ENCODE measurements at places on chromosomes 7 and 10.
A peak's percentile ranks its signal among the peaks of the same experiment; 100 is the strongest.

GRCh38 chr10:19848226-19848985, 32.2 kb downstream of the PLXDC2 start:
- no peaks in the 10 kb centered on the region for H3K36me3 ChIP-seq
- peaks cover 4% of the 10 kb centered on the region for H3K4me1 ChIP-seq
- DNase-seq = no peak
- no peak overlapping the region for H3K4me3 ChIP-seq

DNA sequence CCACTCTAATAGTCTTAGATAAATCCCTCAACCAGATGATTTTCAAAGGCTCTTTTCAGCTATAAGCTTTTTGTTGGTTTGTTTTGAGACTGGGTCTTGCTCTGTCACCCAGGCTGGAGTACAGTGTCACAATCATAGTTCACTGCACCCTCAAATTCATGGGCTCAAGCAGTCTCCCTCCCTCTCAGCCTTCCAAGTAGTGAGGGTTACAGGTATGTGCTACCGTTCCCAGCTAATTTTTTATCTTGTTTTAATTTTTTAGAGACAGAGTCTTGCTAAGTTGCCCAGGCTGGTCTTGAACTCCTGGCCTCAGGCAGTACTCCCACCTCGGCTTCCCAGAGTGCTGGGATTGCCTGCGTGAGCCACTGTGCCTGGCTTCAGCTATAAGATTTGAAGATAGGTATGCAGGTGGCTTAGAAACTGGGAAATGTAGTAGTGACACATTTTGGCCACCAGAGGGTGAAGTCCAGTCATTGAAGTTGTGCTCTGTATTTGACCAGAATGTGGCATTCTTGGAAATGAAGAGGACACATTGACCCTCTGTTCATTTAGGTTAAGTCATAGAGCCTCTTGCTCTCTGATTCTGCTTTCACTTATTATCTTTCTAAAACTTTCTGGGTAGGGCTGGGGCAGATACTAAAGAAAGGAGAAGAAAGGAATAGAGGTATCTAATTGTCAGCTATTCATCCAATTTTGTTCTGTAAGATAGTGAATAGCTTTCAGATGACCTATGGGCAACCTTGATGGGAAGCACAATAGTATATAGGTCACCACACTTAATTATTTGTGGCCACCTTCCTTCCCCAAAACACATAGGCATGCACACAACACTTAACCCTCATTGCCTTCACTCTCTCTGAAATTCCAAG, 36.0 kb downstream of the R3HCC1L start:
- DNase-seq = peak; percentile 63
- no peak overlapping the region for H3K4me3 ChIP-seq
- no peaks in the 10 kb centered on the region for H3K36me3 ChIP-seq
- no peak overlapping the region for H3K27ac ChIP-seq
- no peaks in the 10 kb centered on the region for H3K4me1 ChIP-seq

- H3K36me3 ChIP-seq = no peaks in the 10 kb centered on the region
- H3K27me3 ChIP-seq = no peaks in the 10 kb centered on the region
- H3K27ac ChIP-seq = no peak overlapping the region
- H3K4me3 ChIP-seq = no peak overlapping the region
- no peak for DNase-seq
- H3K4me1 ChIP-seq = no peaks in the 10 kb centered on the region
Measured at GRCh38 chr10:75334720-75335119, 66.8 kb downstream of the ZNF503 start.

DNA sequence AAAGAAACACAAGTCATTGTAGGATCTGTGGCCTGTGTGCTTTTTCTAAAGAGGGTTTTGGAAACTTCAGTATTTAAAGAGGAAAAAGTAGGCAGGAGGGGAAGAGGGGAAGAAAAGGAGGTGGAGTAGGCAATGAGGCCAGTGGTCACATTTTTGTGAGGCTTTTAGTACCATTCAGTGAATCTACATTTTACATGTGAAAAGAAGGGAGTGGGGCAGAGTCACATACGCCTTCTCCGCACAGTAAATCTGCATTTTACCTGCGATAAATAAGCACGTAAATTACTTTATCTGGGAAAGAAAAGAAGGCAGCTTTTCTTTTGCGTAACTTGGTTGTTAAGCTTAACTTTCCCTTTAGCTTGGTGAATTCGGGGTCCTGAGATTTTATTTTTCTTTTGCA, 13.2 kb downstream of the CHST12 start:
- no peak overlapping the region for H3K27ac ChIP-seq
- DNase-seq = no peak
- no peak overlapping the region for H3K4me3 ChIP-seq
- peaks cover 15% of the 10 kb centered on the region for H3K4me1 ChIP-seq
- H3K36me3 ChIP-seq = no peaks in the 10 kb centered on the region

DNA sequence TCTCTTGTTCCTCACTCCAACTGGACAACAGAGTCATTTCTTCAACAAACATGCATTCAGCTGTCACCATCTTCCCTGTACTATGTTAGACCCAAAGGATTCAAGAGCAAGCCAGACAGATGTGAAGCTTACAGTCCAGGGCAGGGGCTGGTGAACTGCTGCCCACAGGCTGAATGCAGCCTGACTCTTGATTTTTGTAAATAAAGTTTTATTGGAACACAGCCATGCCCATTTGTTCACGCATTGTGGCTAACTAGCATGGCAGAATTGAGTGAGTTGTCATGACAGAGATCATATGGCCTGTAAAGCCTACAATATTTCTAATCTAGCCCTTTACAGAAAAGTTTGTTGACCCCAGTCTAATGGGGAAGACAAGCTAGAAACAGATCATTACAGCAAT, 208.7 kb downstream of the EMX2 start:
- H3K4me1 ChIP-seq = no peaks in the 10 kb centered on the region
- H3K27ac ChIP-seq = no peak overlapping the region
- no peak overlapping the region for H3K4me3 ChIP-seq

DNA sequence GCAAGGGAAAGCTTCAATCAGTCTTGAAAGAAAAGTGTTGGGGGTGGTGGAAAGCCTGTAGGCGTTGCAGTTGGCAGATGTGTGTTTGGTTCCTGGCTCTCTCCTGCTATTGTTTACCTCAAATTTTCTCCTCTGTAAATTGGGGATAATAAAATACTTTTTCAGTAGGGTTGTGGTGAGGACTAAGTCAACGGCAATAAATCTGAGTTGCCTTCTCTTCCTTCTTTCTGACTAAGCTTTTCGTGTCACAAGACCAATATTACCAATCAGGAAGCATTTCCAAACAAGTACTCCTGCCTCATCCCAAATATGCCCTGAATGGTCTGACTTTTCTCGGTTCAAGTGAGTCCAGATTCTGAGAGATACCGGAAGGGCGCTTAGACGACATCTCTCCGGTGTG, 54.0 kb downstream of the CREB5 start:
- H3K36me3 ChIP-seq = no peaks in the 10 kb centered on the region
- peaks cover 6% of the 10 kb centered on the region for H3K4me1 ChIP-seq
- no peak for DNase-seq
- no peak overlapping the region for H3K27ac ChIP-seq
- no peak overlapping the region for H3K4me3 ChIP-seq

DNA sequence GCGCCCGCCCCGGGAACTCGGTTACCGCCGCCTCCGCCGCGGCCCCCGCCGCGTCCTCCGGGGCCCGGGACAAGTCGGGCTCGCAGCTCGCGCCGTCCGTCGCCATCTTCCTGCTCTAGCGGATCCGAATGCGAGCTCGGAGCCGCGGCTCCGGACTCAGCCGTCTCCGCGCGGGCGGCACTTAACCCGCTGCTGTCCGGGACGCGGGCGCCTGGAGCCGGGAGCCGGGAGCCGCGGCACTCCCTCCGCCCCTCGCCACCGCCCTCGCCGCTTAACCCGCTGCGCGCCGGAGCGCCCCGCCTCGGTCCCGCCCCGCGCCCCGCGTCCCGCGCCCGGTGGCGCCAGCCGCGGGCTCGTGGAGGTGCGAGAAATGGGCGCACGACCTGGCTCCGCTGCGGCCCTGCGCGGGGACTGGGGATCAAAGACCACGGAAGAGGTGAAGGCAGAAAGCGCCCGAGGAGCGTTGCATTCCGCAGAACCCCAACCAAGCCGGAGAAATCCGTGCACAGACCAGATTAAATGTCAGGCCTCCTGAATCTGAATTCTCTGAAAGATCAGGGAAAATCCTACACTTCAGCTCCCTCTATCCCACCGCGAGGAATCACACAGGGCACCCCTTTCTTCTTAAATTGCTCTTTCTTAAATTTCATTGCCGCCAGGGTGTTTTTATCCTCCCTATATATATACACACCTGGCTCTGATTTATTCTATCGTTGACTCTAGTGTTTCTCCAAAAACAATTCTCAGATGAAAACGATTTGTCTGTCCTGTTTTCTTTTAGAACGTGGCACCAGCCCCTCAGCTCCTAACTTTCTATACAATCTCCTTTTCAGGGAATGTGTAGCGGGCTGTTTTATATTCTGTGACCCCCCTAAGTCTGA, at the start of gene CTTNBP2:
Gene CTTNBP2 (minus strand): TSS at position 132 of the 881 bp plus-strand sequence. CDS start 26 bp downstream, at position 106.
- H3K27ac ChIP-seq = peak within 1 kb of the TSS; percentile 71
- no peaks in the 10 kb centered on the region for H3K36me3 ChIP-seq
- peak; percentile 78 for DNase-seq
- peaks cover 6% of the 10 kb centered on the region for H3K4me1 ChIP-seq
- peak within 1 kb of the TSS; percentile 92 for H3K4me3 ChIP-seq

GRCh38 chr7:41067576-41067975, 635.3 kb downstream of the INHBA start:
- H3K27ac ChIP-seq = no peak overlapping the region
- H3K27me3 ChIP-seq = no peaks in the 10 kb centered on the region
- H3K4me1 ChIP-seq = no peaks in the 10 kb centered on the region
- DNase-seq = no peak
- no peak overlapping the region for H3K4me3 ChIP-seq

DNA sequence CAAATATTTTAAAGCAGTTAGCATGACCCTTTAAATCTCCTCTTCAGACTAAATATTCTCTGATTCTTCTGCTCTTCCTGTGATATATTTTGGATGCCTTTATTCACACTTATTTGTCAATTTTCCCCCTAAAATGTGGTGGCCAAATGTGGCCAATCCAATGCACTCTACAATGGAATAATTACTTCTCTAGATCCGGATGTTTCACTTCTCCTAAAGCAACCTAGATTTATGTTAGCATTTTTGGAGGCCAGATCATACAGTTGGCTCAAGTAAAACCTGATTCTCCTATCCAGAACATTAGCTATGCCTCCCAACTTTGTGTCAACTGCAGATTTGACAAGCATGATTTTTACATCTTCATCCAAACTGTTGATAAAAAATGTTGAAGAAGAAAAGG, 153.7 kb downstream of the CREB5 start:
- peaks cover 9% of the 10 kb centered on the region for H3K27me3 ChIP-seq
- DNase-seq = no peak
- no peaks in the 10 kb centered on the region for H3K36me3 ChIP-seq
- H3K4me1 ChIP-seq = no peaks in the 10 kb centered on the region

- H3K27me3 ChIP-seq = no peaks in the 10 kb centered on the region
- H3K4me3 ChIP-seq = no peak overlapping the region
- H3K27ac ChIP-seq = no peak overlapping the region
- DNase-seq = no peak
- H3K36me3 ChIP-seq = no peaks in the 10 kb centered on the region
Measured at GRCh38 chr7:102262546-102262945, 24.1 kb upstream of the SH2B2 start.

DNA sequence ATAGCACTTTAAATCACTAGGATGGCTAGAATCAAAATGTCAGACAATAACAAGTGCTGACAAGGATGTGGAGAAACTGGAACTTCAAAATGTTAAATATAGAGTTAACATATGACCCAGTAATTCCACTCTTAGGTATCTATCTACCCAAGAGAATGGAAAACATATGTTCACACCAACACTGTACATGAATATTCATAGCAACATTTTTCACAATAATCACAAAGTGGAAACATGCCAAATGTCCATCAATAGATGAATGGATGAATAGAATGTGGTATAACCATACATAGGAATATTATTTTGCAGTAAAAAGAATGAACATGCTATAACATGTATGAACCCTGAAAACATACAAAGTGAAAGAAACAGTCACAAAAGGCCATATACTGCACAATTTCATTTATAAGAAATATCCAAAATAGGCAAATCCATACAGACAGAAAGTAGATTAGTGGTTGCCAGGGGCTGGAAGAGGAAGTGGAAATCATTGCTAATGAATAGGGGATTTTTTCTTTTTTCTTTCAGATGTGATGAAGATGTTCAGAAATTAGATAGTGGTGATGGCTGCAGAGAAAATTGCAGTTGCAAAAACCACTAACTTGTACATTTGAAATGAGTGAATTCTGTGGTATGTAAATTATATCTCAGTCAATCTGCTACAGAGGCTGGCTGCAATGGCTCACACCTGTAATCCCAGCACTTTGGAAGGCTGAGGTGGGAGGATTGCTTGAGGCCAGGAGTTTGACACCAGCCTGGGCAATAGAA, 93.0 kb downstream of the CPVL start:
- H3K4me1 ChIP-seq = no peaks in the 10 kb centered on the region
- no peak overlapping the region for H3K4me3 ChIP-seq
- DNase-seq = no peak

DNA sequence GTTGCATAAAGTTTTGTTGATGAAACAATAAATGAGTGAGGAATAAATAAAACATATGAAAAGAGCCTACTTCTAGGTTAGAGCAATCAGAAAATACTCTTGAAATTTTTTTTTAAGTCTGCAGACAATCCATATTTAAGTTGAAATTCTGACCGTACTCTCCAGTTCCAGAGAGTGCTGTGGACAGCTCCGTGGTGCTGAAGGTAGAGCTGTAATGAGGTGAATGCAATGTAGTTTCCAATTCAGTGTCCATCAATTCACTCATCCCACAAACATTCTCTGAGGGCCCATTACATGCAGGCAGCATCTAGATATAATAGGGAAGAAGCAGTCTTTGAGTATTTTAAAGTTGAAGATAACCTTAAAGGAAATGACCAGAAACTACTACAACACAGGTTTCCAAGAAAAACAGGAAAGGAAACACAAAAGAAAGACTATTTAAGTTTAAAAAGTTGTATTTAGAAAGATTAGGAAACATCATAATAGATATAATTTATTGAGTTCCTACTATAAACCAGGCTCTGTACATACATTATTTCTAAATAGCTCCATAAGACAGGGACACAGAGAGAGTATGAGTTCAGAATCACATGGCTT, 44.0 kb upstream of the CRTAC1 start:
- H3K27me3 ChIP-seq = peaks cover 12% of the 10 kb centered on the region
- H3K27ac ChIP-seq = no peak overlapping the region
- H3K4me3 ChIP-seq = no peak overlapping the region

DNA sequence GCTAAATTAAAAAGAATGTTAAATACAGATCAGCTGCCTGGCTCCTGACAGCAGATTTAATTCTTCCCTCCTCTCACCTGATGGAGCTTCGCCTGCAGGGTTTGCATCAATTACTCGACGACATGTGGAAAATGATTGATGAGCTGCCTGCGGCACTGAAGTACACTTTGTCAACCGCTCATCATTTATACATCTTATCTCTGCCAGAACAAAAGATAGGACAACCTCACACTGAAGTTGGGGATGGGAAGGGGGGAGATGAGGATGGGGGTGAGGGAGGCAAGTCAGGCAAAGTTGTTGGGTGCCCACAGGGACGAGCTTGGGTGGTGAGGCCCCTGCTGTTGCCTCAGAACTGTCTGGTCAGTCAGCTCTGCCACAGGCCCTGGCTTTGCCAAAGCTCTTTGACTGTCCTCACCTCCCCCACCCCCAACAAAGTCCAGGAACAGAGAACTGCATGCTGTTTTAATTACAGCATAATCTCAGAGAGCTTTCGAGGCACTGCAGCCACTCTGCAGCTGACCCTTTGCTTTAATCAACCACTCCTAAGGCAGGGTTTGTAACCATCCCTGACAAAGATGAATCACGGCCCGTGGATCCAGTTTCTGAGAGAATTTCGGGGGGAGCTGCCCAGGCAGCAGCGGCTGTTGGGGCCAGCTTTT, 702.3 kb downstream of the LRMDA start:
- H3K36me3 ChIP-seq = no peaks in the 10 kb centered on the region
- no peaks in the 10 kb centered on the region for H3K27me3 ChIP-seq
- H3K4me1 ChIP-seq = no peaks in the 10 kb centered on the region
- H3K4me3 ChIP-seq = no peak overlapping the region
- DNase-seq = no peak
- no peak overlapping the region for H3K27ac ChIP-seq
